ENCODE measurements at places on chromosomes 6 and 20.

- DNase-seq = peak; percentile 7
These were observed 1.5 kb downstream of the DEK start for GRCh38 chr6:18262702-18263417.

DNA sequence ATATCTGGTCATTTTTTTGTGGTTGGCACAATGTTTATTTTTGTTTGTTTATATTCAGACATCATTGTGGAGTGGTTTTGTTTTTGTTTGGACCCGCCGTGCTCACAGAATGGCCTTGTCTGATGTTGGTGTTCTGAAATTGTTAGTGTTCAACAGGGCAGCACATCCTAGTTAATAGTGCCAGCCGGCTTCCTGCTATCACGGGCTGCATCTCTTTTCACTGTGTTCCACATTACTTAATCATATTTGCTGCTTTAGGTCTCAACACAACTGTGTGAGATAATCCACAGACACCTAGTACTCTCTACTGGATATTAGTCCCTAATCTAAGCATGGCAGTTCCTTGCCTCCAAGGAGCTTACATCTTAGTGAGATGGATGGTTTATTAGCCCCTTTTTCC lies 2.8 kb upstream of the EIF2S2 start:
- DNase-seq = no peak

DNA sequence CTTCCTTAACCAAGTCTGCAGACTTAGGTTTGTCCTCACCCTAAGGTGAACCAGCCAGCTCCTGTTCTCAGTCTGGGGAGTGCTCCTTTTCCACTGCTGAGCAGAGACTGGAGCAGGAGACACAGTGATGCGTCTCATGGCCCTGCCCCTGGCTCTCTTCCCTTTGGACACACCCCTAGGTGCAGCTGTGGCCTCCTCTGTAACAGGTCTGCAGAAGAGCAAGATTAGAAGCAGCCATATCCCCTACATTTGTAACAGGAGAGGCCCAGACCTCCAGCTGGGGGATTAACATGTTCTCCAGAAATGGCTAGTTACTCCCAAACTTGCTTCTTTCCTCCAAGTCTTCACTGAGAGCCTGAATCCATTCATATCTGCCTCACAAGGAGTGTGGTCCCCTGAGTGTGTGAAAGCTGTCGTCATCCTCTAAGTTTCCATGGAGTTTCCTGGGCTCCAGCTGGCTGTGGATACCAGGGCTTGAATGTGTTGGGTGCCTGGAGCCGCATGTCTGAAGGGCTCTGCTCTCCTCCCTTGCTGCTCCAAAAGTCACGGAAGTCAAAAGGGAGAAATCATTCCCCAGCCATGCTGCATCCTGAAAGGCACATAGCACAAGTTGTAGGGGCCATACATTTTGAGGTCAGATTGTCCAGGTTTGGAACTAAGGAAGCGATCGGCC lies 57.7 kb downstream of the PPP1R14C start:
- DNase-seq = no peak

GRCh38 chr20:57743450-57744095 lies 33.8 kb upstream of the PMEPA1 start:
- no peak for DNase-seq

DNA sequence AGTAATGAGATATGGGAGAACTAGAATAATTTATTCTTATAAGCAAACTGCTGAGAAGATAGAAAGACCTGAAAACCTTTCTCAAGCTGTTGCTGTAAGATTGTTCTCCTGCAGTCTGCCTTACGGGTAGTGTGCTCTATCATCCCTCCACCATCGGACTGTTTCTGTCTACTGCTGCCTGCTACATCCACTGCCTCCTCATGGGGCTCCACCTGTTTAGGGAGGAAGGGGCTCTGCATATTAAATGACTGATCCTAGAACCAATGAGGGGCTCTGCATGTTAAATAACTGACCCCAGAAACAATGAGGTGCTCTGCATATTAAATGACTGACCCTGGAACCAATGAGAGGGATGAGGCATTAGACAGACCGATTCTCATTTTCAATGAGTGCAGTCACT lies 654.6 kb downstream of the KIF16B start:
- DNase-seq = no peak

GRCh38 chr6:124661097-124661661 lies 301.1 kb upstream of the RNF217 start:
- DNase-seq = no peak

GRCh38 chr6:2843138-2843740 lies 1.6 kb upstream of the SERPINB1 start:
- DNase-seq = no peak

DNA sequence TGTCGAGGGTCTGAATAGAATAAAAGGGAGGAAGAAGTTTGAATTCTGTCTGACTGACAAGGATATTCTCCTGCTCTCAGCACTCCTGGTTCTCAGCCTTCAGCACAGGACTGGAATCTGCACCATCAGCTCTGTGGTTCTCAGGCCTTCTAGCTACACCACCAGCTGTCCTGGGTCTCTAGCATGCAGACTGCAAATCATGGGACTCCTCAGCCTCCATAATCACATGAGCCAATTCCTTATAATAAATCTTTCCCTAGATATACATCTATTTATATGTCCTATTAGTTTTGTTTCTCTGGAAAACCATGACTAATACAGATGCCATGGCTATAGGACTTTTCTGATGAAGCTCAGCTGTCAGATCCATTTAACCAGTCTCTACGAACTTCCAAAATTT lies 132.8 kb upstream of the ECI2 start:
- no peak for DNase-seq
